ENCODE measurements at places on chromosomes 6 and 20.

DNA sequence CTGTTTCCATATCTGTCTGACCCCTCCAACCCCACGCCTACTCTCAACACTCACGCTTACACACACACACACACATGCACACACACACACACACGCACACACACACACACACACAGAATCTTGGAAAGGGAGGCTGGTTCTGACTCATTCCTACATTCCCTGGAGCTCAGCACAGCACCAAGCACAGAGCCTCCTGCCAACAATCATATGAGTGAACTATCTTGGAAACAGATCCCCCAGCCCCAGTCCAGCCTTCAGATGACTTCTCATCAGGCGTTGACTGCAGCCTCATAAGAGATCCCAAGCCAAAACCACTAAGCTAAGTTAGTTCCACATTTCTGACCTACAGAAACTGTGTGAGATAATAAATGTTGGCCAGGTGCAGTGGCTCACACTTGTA is 14.1 kb upstream of the HCK start:
- no peak for DNase-seq

DNA sequence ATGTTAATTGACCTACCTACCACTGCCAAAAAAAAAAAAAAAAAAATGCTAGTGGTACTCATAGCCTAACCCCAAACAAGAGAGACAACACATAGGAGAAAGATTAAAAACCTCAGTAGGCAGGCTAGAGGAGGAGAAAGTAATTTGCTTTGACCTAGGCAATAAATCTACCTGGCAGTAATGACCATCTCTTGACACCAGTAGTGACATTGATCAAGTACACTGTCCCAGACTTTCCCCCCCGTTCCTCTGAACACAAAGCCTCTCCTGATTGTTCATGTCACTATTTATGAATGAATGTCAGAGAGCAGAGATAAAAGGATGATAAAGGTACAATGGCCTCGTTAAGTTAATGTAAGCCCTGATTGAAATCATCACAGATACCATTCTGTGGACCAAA is 746.8 kb downstream of the CBLN4 start:
- DNase-seq, result no peak

GRCh38 chr20:57317789-57318371 is 11.7 kb upstream of the SPO11 start:
- no peak for DNase-seq

GRCh38 chr6:5190507-5190906 is 70.2 kb downstream of the LYRM4 start:
- DNase-seq, result no peak

GRCh38 chr20:4787069-4787468 is 65.4 kb downstream of the PRND start:
- no peak for DNase-seq

GRCh38 chr6:156190270-156190669 is 586.9 kb upstream of the ARID1B start:
- DNase-seq, result no peak

GRCh38 chr6:35062676-35063574 is 78.2 kb downstream of the TCP11 start:
- DNase-seq, result no peak

GRCh38 chr20:36339646-36340592 is 33.8 kb downstream of the DLGAP4 start:
- DNase-seq, result no peak

DNA sequence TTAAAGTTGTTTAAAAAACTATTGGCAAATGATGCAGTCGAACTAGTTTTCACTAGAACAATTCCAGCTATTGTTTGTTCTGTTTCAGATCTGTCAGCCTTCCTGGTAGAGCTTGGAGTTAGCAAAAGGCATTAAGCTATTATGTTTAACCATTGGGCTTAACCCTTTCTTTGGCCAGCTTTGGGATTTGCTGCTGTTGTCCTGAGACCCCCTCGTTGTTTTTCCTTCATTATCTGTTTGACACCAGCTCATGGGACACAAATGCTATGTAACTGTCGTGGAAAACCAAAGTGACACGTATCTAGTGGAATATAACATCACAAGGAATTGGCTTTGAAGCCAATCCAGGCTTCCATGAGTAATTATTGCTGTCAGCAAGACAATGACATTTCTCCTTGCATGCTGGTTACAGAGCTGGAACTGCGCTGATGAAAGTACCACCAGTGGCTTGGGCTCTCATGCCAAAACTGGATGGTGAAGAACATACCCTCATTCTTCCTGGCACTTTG is 96.0 kb downstream of the EYA2 start:
- DNase-seq, result no peak

GRCh38 chr6:135586388-135586787 is 88.8 kb upstream of the AHI1 start:
- DNase-seq, result no peak

DNA sequence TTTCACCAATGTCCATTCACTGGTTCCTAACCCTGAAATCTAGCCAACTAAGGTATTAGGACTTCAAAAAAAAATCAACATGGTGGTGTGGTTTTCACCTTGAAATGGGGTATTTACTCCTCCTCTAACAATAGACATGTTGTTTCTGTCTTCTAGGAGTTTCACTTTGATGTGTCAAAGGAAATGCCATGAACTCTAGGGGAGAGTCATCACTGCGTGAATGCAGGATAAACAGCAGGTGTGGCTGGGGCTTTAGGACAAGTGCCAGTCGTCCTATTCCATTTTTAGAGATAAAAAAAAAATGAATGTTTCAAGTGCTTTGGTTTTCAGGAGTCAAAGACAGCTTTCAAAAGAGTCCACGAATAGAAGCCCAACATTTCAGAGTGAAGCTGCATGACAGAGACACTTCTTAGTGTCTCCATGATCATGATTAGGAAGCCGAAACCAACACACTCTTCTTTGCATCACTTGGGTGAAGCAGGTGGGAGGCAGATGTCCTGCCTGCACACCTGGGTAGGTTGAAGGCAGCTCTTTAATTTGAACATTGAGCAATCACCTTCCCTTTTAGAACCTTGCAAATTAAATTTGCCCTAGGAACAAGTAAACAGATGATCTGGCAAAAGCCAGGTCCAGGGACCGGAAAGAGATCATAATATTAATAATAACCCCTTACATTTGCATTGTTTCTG is 328.5 kb upstream of the PRDM1 start:
- no peak for DNase-seq

DNA sequence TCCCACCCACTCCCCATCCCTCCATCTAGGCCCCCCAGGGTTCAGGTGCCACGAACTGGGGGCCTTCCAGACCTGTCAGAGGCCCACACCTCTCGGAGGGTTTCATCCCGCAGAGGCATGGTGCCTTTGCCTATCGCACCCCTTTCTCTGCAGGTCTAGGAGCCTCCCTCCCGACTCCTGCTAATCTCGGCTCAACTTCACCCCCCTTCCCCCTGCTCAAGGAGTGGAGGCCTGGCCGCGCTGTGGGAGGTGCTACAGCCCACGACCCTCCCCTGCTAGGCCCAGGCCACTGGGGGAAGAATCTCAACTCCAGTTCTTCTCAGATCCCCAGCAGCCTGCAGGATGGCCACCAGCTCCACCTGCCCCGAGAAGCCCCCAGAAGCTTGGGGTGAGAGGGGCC is at the start of gene TULP1:
Gene TULP1 (minus strand): TSS at position 157 of the 400 bp plus-strand sequence. CDS start 38 bp downstream, at position 119.
- no peak for DNase-seq

GRCh38 chr6:42709871-42710270 is 12.5 kb downstream of the PRPH2 start:
- DNase-seq, result no peak

GRCh38 chr6:34143196-34143883 is 2.5 kb downstream of the GRM4 start:
- DNase-seq, result peak; percentile 33

GRCh38 chr6:21438986-21439352 is 154.6 kb upstream of the SOX4 start:
- DNase-seq, result no peak

GRCh38 chr6:93684339-93684738 is 265.0 kb upstream of the EPHA7 start:
- no peak for DNase-seq

DNA sequence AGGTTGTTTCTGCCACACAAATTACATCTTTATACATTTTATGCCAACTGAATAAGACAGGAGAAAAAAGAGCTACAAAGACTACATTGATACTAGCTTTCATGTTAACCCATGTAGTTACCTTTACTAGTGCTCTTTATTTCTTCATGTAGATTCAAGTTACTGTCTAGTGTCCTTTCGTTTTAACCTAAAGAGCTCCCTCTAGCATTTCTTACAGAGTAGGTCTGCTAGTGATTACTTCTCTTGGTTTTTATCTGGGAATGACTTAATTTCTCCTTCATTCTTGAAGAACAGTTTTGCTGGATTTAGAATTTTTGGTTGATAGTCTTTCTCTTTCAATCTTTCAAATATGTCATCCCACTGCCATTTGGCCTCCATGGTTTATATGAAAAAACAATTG is 21.2 kb upstream of the NOP56 start:
- DNase-seq, result no peak

DNA sequence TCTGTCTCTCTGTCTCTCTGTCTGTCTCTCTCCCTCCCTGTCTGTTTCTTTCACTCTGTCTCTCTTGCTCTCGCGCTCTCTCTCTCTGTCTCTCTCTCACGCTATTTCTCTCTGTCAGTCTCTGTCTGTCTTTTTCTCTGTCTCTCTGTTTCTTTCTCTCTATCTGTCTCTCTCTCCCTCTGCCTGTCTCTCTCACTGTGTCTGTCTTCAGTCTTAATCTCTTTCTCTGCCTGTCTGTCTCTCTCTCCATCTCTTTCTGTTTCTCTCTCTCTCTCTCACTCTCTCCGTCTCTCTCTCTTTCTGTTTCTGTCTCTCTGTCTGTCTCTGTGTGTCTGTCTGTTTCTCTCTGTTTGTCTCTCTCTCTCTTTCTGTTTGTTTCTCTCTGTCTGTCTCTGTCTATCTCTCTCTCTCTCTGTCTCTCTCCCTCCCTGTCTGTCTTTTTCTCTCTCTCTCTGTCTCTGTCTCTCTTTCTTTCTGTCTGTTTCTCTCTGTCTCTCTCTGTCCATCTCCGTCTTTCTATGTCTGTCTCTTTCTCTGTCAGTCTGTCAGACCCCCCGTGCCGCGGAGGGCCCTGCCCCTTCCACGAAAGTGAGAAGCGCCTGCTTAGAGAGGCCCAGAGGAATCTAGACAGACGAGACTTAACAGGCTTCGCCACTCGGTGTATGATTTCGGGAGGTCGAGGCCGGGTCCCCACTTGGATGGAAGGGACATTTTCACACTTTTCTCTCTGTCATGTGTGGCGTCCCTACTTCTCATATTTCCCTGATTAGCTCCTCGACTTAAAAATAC is 346.3 kb upstream of the DEFB115 start:
- no peak for DNase-seq

- no peak for DNase-seq
Measured at GRCh38 chr6:124659427-124659826, 302.8 kb upstream of the RNF217 start.

GRCh38 chr6:108531332-108531731 is 29.4 kb upstream of the FOXO3 start:
- DNase-seq, result no peak

GRCh38 chr6:14259594-14260152 is 142.1 kb downstream of the CD83 start:
- no peak for DNase-seq

DNA sequence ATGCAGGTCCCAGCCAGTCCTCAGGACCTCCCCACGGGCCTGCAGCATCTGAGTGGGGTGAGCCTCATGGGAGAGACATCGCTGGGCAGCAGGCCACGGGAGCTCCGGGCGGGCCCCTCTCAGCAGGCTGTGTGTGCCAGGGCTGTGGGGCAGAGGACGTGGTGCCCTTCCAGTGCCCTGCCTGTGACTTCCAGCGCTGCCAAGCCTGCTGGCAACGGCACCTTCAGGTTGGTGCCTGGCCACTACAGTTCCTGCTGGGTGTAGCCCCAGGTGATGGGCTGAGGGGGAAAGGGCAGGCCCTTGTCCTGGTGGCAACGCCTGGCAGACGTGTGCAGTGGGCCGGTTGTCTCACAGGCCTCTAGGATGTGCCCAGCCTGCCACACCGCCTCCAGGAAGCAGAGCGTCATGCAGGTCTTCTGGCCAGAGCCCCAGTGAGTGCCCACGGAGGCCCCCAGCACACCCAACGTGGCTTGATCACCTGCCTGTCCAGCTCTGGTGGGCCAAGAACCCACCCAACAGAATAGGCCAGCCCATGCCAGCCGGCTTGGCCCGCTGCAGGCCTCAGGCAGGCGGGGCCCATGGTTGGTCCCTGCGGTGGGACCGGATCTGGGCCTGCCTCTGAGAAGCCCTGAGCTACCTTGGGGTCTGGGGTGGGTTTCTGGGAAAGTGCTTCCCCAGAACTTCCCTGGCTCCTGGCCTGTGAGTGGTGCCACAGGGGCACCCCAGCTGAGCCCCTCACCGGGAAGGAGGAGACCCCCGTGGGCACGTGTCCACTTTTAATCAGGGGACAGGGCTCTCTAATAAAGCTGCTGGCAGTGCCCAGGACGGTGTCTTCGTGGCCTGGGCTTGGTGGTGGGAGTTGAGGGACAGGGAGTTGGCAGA is 787 bp upstream of the TNFRSF6B start:
- no peak for DNase-seq

GRCh38 chr20:56924292-56925081 is 295.4 kb downstream of the TFAP2C start:
- DNase-seq, result no peak

DNA sequence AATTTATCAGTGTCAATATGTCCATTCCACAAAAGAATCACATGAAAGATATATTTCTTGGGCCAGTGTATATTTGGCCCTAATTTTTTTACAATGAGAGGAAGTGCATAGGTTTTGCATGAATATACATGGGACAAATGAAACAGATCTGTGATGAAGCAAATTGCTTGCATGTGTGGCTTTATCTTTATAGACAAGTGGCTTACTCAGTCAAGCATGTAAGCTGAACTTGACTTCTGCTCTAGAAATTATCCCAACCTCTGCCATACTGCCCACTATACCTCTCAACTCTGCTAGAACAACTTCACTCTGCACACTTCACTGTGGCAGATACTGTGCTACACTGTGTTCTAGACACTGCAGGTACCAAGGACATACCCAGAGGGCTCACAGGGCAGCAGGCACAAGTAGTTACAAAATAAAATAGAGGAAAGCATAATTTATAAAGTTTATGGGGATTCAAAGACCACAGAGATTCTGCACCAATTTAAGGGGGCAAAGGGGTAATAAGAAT is 349.2 kb upstream of the HSF2 start:
- no peak for DNase-seq

GRCh38 chr6:100886076-100886475 is 4.9 kb upstream of the ASCC3 start:
- no peak for DNase-seq
